Purkinje cell (primary cell): ENCODE measurements at places on chromosomes 1 and 21. TPM values are rescaled to one million over a fixed set of nuclear protein-coding genes. Genes with fewer than 3 reads are reported as not detected.

Gene FRRS1
- not detected in 2 replicates for polyA plus RNA-seq

Gene TMEM240
- not detected in 2 replicates for polyA plus RNA-seq

Gene INKA2
- polyA plus RNA-seq = 2.1 and 2.9 TPM in 2 replicates

Gene PRPF38A
- polyA plus RNA-seq = 25.4 and 36.2 TPM in 2 replicates

Gene KIF14
- 0.12 and 0.17 TPM in 2 replicates for polyA plus RNA-seq

Gene TEDDM1
- polyA plus RNA-seq = not detected in 2 replicates

Gene HCN3
- 1.5 and 4.9 TPM in 2 replicates for polyA plus RNA-seq

Gene KCNK2
- polyA plus RNA-seq = 1.1 TPM in 1 of 2 replicates, not detected in the other

Gene AGRN
- polyA plus RNA-seq = 0.13 TPM in 1 of 2 replicates, not detected in the other

Gene TMEM52
- polyA plus RNA-seq = not detected in 2 replicates
